ENCODE measurements at places on chromosomes 6 and 20. TPM values are rescaled to one million over a fixed set of nuclear protein-coding genes. Genes with fewer than 3 reads are reported as not detected.

Gene OR2H2
- total RNA-seq = not detected

Gene KHDC1L
- not detected for total RNA-seq

Gene ADAM33
- not detected for total RNA-seq

Gene RSPO3
- not detected for total RNA-seq

Gene GABBR1
- total RNA-seq = 4.4 TPM

Gene CTAGE9
- not detected for total RNA-seq

Gene FBXO5
- total RNA-seq = 63.8 TPM

Gene REM1
- not detected for total RNA-seq

Gene PKIB
- 4.1 TPM for total RNA-seq

Gene CST4
- not detected for total RNA-seq

Gene SEL1L2
- total RNA-seq = not detected

Gene SLC17A3
- total RNA-seq = not detected

Gene STMND1
- total RNA-seq = 0.22 TPM

Gene TMEM244
- not detected for total RNA-seq

Gene SIM1
- total RNA-seq = not detected

Gene FGD2
- total RNA-seq = not detected

Gene BCAS1
- total RNA-seq = 0.07 TPM

Gene MROH8
- total RNA-seq = 1.3 TPM

Gene ZFP57
- not detected for total RNA-seq

Gene CRISP3
- total RNA-seq = not detected

Gene PKHD1
- total RNA-seq = not detected

Gene PRRT1
- total RNA-seq = not detected

Gene EYA4
- 0.02 TPM for total RNA-seq

Gene TMEM74B
- total RNA-seq = 0.72 TPM

Gene CCND3
- total RNA-seq = 51.7 TPM

Gene BPIFB1
- not detected for total RNA-seq

Gene PXT1
- total RNA-seq = not detected

Gene PTCHD4
- 0.38 TPM for total RNA-seq

Gene DAAM2
- 0.10 TPM for total RNA-seq

Gene TP53TG5
- total RNA-seq = not detected

Gene PBOV1
- not detected for total RNA-seq

Gene SLC17A4
- not detected for total RNA-seq

Gene GSTA1
- not detected for total RNA-seq

Gene EPHA7
- total RNA-seq = not detected

Gene PNLDC1
- not detected for total RNA-seq

Gene SLC35F1
- total RNA-seq = not detected

Gene MDC1
- 7.6 TPM for total RNA-seq

Gene SRSF12
- 0.10 TPM for total RNA-seq

Gene DHX16
- 36.1 TPM for total RNA-seq

Gene SULF2
- 23.5 TPM for total RNA-seq

Gene HDGFL1
- total RNA-seq = not detected

Gene PEX6
- total RNA-seq = 8.2 TPM

Gene CCDC170
- not detected for total RNA-seq

Gene SLC26A8
- total RNA-seq = not detected

Gene ZNF133
- 18.1 TPM for total RNA-seq

Gene MOXD1
- 27.5 TPM for total RNA-seq

Gene PMEPA1
- 10.5 TPM for total RNA-seq

Gene TNFRSF21
- total RNA-seq = 11.1 TPM

Gene BPIFB2
- not detected for total RNA-seq

Gene B3GALT4
- 0.07 TPM for total RNA-seq

All from A172 (cell line).